Activated B cell treated with CpG ODN at 0.5 μM for 24 hours (primary cell): ENCODE measurements at places on chromosomes 16 and 17.
A peak's percentile ranks its signal among the peaks of the same experiment; 100 is the strongest.

DNA sequence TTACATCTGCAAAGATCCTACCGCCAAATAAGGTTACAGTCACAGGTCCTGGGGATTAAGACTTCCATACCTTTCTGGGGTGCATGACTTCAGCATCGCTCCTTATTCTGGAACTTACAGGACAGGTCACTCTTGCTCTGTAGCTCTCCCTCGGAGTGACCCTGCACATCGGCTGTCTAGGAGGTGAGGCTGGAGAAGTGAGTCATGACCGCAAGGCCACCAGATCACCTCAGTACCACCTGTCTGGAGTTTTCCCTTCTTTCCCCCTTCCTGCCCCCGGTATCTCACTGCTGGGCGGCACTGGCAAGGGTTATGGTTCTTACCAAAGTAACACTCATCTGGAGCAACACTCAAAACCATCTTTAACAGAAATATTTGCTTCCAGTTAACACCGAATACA lies 374.8 kb downstream of the SLC39A11 start:
- no peak for DNase-seq

GRCh38 chr17:7716901-7717755 lies at the start of gene DNAH2:
DNAH2 (plus strand) TSS chr17:7717744; CDS start chr17:7719735, 1,991 bp downstream.
- DNase-seq = peak; percentile 43

- no peak for DNase-seq
These were observed 308.4 kb downstream of the ZFHX3 start for GRCh38 chr16:72739577-72739976.

DNA sequence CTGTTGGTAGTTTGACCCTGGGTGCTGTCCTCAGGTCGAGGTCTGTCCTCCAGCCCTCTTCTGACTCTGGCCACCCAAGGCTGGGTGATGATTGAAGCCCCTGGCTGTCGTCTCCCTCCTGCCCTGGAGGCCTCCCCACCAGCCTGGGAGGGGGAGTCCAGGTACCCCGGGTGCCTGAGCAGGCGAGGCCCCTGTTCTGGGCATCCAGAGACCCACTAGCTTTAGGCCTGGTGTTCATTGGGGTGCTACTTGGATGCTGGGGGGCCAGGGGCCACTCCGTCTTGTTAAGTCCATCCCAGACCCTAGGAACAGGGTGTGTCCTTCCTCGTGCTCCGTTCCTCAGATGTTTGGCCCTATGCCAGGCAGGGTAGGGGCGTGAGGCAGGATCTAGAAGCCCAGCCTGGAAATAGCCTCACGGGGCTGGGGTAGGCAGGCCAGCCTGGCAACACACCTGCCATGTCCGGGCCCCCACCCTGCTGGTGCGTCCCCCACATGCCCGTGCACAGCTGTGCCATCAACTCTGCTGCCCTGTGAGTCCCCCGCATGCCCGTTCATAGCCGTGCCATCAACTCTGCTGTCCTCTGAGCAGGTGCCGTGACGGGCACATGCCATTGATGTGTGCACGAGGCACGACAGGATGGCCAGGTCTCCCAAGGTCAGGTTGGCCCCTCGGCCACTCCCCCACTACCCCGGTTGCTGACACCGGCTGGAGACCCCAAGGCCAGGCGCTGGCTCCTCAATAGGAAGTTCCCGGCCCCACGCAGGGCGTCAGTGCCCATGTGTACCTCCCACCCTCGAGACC lies 36.9 kb downstream of the GINS2 start:
- DNase-seq = no peak

GRCh38 chr16:84295203-84295860 lies 654 bp downstream of the WFDC1 start:
- DNase-seq = no peak

- peak; percentile 52 for DNase-seq
These were observed at the start of gene CPNE2 for GRCh38 chr16:57091975-57092785. CPNE2 (plus strand) TSS chr16:57092583; CDS start chr16:57110743, 18,160 bp downstream.

- DNase-seq = no peak
These were observed 33.7 kb downstream of the TRIM25 start for GRCh38 chr17:56880133-56880532.

DNA sequence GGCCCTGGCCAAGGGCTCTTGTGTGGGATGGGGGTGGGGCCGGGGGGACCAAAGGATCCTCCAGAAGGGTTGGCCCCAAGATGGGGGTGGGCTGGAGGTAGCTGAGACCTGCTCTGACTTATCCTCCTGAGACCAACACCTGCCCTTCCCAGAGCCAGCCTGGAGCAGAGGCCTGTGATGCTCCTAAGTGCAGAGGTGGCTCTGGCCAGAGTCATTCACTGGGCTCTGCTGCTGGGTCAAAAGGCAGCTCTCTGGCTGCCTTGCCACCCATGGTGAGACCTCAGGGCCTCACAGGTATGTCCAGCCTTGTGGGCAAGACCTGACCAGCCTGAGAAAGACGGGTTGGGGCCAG lies 393 bp downstream of the SERPINF2 start:
- no peak for DNase-seq

- no peak for DNase-seq
These were observed 42.2 kb downstream of the TENT4B start for GRCh38 chr16:50195276-50195675.

DNA sequence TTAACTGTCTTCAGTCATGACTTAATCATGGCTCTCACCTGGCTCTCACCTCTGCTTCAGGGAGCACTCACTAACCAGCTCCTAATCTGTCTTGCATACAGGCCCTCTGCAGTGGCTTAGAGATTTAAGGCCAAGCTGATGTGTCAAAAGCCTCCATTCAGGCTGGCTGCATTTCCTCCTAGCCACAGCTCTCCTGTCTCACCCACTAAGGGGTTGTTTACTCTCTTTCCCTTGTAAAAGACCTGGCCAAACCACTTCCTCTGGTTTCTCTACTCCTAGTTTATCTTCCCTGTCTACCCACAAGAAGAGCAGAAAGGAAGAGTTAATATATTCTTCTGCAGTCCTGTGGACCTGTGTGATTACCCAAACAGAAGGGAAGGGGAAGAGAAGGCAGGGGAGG lies 9.3 kb upstream of the ASIC2 start:
- DNase-seq = no peak

DNA sequence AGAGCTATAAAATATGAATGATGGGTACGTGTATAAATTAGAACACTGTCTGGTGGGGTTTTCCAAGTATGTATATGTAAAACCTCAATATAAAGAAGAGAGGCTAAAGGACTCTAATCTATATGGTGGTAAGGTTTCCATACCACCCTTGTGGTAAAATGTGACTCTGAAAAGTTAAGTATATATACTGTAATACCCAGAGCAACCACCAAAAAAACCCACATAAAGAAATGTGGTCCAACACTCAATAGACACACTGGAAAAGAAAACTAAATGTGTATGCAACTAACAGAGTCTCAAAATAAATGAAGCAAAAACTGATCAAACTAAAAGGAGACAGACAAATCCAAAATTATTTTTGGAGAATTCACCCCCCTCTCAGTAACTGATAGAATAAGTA lies 72.2 kb downstream of the XPO6 start:
- DNase-seq = no peak

- DNase-seq = no peak
These were observed 154.1 kb upstream of the RPL38 start for GRCh38 chr17:74049167-74049966.

- no peak for DNase-seq
These were observed 2.5 kb downstream of the ODAD4 start for GRCh38 chr17:41932816-41933389.

DNA sequence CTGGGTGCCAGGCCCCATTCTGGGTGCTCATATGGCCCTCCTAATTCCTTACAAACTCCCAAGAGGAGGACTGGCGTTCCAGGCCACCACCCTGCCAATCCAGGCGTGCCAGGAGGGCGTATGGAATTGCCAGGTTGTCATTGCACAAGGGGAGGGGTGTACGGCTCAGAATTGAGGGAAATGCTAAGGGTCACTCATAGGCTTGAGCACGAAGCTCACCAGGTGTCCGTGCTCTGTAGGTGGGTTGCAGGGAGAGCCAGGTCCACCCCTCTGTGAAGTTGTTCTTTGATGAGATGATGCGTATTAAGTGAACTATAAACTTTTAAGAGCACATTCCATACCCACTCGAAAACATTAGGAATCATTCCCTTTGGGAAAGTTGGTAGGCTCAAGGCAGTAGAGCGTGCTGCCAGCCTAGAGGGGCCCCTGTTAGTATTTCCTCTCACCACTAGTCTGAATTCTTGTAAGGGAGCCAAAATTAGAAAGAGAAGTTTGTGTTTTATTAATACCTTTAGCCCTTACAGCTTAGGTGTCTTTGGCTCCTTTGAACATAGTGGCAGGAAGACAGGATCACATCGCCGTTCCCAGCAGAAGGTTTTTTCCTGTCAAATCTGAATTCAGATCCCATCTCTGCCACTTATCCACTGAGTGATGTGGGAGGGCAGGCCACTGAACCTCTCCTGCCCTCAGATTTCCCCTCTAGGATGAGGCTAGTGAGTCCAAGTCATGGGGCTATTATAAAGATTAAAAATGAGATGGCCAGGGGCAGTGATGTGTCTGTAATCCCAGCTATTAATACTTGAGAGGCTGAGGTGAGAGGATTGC lies 38.7 kb upstream of the NFAT5 start:
- no peak for DNase-seq

- DNase-seq = no peak
These were observed 113.0 kb upstream of the AXIN2 start for GRCh38 chr17:65674246-65675045.

DNA sequence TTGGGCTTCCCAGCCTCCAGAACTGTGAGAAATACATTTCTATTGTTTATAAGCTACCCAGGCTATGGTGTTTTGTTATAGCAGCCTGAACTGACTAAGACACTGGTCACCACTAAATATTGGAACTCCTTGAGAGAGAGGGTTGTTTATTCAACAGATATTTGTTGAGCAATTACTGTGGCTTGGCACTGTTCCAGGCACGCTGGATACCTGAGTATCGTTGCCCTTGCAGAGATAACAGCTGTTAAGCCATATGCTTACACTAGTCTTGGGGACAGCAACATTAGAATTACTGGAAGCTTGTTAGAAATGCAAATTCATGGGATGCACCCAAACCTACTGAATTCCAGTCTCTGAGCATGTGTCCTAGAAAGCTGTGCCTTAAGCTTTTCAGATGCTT lies 230.7 kb downstream of the HS3ST4 start:
- no peak for DNase-seq

DNA sequence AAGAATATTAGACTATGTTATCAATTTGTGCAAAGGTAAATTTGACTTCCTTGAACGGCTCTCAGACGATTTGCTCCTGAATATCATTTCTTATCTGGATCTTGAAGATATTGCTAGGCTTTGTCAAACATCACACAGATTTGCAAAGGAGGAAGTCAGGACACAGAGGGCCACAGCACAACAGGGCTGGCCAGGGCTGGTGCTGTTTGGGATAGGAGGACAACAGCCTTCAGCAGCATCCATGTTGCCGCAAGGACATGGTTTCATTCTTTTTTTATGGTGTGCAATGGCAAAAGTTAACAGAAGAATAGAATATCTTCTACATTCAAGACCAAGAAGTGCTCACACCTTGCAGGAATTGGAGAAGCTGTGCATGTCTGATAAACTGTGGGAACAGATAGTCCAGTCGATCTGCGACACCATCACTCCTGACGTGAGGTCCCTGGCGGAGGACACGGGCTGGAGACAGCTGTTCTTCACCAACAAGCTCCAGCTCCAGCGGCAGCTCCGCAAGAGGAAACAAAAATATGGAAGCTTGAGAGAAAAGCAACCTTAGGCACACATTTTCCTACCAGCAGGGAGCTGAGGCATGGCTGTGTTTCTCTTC lies 59.8 kb downstream of the KPNA2 start:
- DNase-seq = no peak

GRCh38 chr16:2035431-2036199 lies 8.9 kb downstream of the NHERF2 start:
- DNase-seq = no peak

DNA sequence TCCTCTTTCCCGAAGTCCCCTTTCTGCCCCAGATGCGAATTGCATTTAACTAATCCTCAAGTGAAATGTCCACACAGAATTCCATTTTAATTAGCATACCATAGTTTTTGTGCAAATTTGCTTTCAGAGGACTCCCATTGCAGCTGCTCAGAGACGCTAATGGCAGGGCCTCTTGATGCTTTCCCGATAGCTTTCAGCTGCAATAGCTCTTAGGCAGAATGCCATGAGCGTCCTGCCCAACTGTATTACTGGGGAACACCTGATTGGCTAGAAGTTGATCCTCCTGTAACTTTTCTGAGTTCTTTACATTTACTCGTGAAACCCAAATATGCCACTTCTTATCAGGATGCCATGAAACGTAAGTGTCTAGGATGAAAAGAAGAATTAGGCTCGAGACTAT lies 203.0 kb downstream of the UTP18 start:
- no peak for DNase-seq

DNA sequence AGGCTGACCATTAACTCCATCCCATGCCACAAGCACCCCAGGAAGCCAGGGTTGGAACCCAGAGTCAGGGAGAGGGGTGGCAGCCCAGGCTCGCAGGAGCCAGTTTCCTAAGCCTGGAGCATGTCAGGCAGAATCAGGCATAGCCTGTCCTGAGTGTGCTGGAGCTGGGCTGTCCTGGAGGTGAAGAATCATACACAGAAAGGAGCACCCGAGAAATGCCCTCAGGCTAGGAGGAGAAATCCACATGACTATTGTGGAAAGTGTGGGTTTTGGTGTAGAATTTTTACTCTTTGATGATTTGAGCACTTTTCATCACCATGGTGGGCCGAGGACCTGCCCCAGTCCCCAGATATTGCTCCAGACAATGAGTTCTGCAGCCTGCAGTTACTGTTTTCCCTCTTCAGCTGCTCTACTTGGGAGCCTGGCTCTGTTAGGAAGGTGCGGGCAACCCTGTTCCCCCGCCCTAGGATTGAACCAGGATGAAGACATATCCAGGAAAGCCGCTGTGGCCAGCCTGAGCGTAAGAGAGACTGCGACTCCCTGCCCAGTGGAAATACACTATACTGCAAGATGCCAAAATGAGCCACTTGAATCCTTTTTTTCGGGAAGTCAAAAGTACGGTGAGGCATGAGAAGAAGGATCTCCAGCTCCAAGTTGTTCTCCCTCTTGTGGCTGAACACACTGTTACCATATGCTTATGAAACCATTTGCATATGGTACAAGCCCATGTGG lies 29.0 kb upstream of the HEATR6 start:
- DNase-seq = no peak
